Stimulated activated CD8-positive, alpha-beta memory T cell treated with anti-CD3 and anti-CD28 coated beads, Interleukin-4, amount 100 ng/mL, for 1 hour (primary cell): ENCODE measurements at places on chromosomes 5 and 9.

DNA sequence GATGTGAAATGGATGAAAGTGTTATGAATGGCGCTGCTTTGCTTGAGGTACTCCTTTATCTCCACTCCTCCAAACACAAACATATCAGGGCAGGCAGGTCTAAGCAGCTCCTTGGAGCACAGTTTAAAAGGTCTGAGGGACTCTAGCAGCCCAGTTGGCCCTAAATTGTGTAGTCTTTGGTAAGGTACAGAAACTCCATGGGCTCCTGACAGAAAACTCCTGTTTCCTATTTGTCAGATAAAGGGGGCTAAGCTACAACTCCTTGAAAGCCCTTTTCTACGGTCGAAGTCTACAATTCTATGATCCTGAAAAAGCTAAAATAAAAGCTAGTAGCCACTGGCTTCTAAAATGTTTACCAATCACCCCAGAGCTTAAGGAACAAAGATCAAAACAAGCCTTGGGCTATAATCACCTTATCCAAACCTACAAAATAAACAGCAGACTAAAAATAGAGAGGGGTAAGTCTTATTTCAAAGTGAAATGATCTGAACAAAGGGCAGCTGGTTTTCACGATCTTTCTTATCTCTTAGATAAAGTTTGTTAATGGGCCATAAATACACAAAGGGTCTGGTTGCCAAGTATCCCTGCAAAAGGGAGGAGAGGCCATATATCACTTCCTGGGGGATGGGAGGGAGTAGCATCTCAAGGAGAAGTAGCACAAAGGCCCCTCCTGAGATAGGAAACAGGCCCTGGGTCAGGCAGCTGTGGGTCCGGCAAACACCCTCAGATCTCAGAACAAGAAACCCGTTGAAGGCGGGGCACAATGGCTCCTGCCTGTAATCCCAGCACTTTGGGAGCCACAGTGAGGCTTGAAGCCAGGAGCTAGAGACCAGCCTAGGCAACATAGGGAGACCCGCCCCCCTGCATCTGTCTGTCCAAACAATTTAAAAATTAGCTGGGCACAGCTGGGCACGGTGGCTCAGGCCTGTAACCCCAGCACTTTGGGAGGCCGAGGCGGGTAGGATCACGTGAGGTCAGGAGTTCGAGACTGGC lies 28.3 kb upstream of the DENND4C start:
- no peak for DNase-seq

DNA sequence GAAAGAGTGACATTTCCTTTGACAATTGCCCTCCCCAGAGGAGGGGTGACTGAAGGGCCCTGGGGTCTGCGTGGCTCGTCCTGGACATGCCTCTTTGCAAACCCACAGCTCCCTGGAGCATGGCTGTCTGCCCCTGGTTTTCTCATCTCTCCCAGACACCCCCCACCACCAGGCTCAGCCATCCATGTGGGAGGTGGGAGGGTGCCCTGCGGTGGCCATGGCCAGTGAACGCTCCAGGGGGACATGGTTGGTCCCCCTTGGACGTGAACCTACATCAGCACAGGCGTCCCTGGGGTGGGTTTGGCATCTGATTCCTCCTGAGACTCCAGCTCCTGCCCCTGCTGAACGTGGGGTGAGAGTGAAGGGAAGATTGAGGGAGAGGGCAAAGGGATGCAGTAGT lies 67.7 kb upstream of the LMX1B start:
- DNase-seq = no peak

GRCh38 chr9:35729700-35730485 lies 2.1 kb downstream of the TLN1 start:
- no peak for DNase-seq

DNA sequence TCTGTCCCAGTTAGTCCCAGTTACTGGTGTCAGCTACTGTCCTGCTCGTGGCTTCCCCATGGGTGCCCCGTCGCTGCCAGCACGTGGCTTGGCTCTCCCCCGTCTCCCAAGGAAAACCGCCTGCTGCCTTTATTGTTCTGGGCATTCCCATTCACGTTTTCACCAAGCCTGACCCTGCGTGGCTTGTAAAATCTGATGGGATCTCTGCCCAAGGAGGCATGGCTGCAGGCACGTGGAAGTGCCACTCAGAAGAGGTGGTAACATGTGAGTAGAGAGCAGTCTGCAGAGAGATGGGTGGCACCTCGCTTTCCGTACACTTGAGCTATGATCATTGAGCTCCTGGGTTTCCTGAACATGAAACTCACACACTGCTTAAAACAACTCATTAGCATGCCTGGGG lies 429.2 kb upstream of the KLF4 start:
- no peak for DNase-seq

GRCh38 chr5:174376726-174377373 lies 331.3 kb downstream of the NSG2 start:
- DNase-seq = no peak

- DNase-seq = no peak
Measured at GRCh38 chr5:394671-395155, 48.3 kb upstream of the EXOC3 start.

GRCh38 chr9:97705354-97705950 lies 8.3 kb upstream of the XPA start:
- DNase-seq = no peak

GRCh38 chr5:132227235-132227484 lies 493 bp downstream of the P4HA2 start:
- DNase-seq = no peak

- DNase-seq = no peak
Measured at GRCh38 chr9:115084157-115084556, 33.8 kb downstream of the TNC start.

DNA sequence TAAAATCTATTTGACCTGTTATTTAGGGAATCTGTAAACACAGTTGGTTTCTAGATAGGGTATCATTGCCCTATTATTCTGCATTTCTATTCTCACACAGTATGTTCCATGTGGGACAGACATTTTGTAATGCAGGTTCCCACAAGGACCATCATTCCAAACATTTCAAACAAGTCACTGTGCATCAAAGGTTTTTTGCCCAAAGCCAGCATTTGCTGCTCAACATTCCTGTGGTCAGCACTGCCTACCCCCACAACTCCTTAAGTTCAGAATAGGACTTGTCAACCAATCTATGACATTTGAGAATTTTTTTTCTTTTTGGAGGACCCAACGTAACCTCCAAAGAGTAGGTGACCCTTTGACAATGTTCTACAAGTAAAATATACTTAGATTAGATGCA lies 95.7 kb downstream of the LPAR1 start:
- DNase-seq = no peak
